Stimulated activated naive CD4-positive, alpha-beta T cell treated with Interleukin-2 at 50 U/mL for 16 hours (primary cell): ENCODE measurements at places on chromosomes 3 and 15.
A peak's percentile ranks its signal among the peaks of the same experiment; 100 is the strongest.

- DNase-seq, result no peak
Observed at GRCh38 chr3:172516318-172517214, 6.7 kb downstream of the TNFSF10 start.

DNA sequence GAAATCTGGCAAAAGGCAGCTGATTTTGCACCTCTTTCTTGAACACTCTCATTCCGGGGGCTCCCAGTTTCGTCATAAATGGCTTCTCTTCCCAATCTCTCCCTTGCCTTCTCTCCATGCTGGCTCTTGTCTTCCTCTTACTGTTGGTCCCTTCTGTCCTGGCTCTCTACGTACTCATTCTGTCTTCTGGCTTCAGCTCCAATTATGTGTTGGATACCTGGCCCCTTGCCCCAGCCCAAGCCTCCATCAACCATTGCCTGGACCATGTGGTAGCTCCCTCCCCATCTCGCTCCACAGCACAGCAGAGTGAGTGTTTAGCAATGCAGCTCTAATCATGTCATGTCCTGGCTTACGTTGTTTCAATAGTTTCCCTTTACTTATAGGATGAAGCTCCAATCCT, 21.7 kb upstream of the KY start:
- DNase-seq, result no peak

GRCh38 chr15:67805008-67805665, 20.2 kb upstream of the SKOR1 start:
- no peak for DNase-seq

GRCh38 chr15:52255935-52256334, 39.7 kb downstream of the MYO5C start:
- no peak for DNase-seq

GRCh38 chr15:50685976-50686468, 575 bp downstream of the TRPM7 start:
- peak; percentile 76 for DNase-seq

GRCh38 chr15:48466079-48466478, 134.8 kb downstream of the DUT start:
- no peak for DNase-seq

- DNase-seq, result peak; percentile 3
Observed at GRCh38 chr15:60390871-60391501, 6.8 kb downstream of the ANXA2 start.

- DNase-seq, result no peak
Observed at GRCh38 chr15:29472901-29473445, 203.4 kb upstream of the NSMCE3 start.

GRCh38 chr15:72365844-72366243, 10.0 kb downstream of the HEXA start:
- no peak for DNase-seq

- no peak for DNase-seq
Observed at GRCh38 chr15:99443056-99443756, 122.6 kb upstream of the MEF2A start.

DNA sequence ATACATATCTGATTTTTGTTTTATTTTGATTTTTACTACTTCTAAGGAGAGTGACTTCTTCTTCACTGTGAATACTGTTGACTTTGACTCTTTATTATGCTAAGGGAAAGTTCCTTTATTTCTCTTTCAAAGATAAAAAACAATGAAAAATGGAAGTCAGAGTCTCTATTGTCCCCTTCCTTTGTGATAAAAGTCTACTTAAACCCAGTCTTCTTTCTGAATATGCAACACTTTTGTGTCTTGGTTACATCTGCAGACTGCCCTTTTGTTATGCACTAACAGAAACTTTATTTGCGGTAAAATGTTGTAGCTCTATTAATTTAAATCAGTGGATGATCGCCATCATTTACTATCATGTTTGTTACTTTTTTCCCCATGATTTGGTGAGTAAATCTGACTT, 13.2 kb downstream of the PARP15 start:
- DNase-seq, result no peak

DNA sequence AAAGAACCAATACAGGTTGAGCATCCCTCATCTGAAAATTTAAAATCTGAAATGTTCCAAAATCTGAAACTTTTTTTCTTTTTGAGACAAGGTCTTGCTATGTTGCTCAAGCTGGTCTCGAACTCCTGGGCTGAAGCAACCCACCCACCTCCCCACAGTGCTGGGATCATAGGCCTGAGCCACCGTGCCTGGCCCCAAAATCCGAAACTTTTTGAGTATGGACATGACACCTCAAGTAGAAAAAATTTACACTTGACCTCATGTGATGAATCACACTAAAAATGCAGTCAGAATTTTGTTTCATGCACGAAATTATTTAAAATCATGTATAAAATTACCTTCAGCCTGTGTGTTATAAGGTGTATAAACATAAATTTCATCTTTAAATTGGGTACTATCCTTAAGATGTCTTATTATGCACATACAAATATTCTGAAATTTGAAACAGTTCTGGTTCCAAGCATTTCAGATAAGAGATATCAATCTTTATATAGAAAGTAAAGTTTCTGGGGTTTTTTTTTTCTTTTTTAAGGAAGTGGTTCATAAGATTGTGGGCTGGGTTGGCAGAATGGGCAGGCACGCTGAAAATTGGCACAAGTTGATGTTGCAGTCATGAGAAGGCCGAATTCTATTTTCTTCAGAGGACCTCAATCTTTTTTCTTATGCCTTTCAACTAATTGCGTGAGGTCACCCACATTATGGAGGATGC, 72.5 kb downstream of the SPRED1 start:
- DNase-seq, result no peak
